A673 (cell line): ENCODE measurements at places on chromosomes 7 and 10. TPM values are rescaled to one million over a fixed set of nuclear protein-coding genes. Genes with fewer than 3 reads are reported as not detected.

Gene SUFU
- total RNA-seq = 20.5 and 23.3 TPM in 2 replicates

Gene PAPOLB
- total RNA-seq = 0.17 TPM in 2 replicates

Gene GIMAP5
- total RNA-seq = 0.58 TPM in 1 of 2 replicates, not detected in the other

Gene LUC7L2
- 98.7 and 107 TPM in 2 replicates for total RNA-seq

Gene PTF1A
- total RNA-seq = not detected in 2 replicates

Gene CPN1
- not detected in 2 replicates for total RNA-seq
